ENCODE measurements at places on chromosomes 12 and 14.
A peak's percentile ranks its signal among the peaks of the same experiment; 100 is the strongest.

GRCh38 chr12:72214163-72214562 is 58.0 kb upstream of the TRHDE start:
- no peak for DNase-seq

DNA sequence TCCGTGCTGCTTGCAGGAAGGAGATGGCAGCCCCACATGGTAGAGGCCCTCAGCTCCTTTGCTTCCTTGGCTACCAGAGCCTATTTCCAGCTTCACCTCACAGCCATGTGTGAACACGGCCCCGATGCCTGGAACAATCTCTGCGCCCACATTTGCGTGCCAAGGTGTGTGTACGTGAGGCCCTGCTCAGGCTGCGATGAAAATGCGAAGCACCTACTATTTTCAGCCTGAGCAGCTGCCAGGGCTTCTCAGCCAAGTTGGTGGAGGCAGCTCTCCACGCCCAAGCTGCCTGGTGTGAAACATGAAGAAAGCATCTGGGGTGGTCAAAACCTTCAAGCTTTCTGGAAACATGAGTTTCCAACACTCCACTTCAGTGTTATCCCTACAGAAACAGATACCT is 177.8 kb upstream of the EGLN3 start:
- peak; percentile 57 for DNase-seq

- no peak for DNase-seq
Observed at GRCh38 chr14:100546051-100546443, 41.2 kb downstream of the BEGAIN start.

DNA sequence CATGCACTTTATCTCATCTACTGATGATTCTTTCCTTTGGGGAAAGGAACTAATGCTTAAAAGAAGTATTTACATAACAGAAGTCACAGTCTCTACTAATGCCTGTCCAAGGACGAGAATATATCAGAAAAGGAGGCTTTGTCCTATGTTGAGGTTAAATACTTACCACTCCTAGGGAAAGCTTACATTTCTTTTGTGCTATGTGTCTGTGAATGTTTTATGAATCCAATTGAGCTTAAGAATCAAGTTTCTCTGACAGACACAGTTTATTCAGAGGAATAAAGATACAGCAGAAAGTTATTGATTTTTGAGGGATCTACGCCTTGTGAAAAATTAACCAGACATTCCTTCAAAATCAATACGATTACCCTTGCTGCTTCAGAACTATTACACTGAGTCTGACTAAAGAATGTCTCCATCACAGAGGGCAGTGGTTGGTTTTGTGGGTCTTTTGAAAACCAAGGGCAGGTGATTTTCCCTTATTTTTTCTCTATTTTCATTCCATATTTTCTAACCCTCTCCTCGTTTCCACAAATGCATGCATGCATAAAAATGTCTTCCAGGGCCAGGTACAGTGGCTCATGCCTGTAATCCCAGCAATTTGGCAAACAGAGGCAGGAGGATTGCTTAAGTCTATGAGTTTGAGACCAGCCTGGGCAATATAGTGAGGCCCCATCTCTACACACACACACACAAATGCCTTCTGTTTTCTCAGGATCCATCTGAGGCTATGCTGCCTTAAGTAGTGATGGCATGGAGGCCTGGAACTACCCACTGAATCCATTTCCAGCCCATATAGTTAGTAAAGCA is 1095.1 kb downstream of the GALC start:
- no peak for DNase-seq

DNA sequence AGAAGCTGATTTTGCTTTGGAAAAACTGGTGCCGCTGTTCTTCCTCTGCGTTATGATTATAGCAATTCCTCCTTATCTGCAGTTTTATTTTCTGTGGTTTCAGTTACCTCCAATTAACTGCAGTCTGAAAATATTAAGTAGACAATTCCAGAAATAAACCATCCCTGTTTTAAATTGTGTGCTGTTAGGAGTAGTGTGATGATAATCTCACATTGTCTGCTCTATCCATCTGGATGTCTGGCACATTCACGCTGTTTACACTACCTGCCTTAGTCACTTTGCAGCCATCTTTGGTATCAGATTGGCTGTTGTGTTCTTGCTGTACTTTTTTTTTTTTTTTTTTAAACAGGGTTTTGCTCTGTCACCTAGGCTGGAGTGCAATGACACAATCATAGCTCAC is 141.0 kb downstream of the GRIP1 start:
- no peak for DNase-seq

DNA sequence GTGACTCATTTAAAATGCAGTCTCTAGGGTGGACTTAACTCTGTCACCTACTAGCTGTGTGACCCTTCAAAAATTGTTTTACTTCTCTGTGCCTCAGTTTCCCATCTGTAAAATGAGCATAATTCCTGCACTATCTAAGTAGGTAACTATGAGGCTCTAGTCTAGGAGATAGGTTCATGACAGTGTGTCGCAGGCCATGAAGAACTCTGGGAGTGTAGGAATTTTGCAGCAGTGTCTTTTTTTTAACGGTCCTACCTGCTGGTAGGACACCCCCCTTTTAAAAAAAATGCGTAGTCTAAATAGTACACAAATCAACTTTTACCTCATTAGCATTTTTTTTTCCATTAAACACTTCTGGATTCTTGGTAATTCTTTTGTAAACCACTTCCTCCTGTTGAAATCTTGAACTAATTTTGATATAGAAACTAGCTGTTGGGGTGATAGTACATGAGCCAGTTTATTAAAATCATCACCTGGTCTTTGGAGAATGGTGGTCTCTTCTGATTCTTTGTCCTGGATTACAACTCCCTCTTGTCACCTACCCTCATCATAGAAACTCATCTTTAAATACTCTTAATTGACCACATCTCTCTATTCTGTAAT is 86.0 kb upstream of the SLC38A2 start:
- no peak for DNase-seq

- no peak for DNase-seq
Observed at GRCh38 chr12:29282031-29282816, 98.7 kb downstream of the ERGIC2 start.

DNA sequence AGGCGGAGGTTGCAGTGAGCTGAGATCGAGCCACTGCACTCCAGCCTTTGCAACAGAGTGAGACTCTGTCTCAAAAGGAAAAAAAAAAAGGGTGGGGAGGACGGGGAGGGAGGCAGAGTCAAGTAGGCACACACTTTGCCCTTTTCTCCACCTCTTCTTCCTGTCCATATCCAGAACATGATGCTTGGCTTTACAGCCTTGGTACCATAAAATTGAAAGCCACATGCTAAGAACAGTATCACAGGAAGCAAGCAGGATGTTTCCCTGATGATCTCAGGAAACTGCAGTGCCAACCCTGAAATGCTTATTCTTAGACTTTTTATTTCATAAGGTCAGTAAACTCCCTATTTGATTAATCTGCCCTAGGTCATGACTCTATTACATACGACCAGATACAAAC is 32.5 kb upstream of the YAF2 start:
- no peak for DNase-seq

DNA sequence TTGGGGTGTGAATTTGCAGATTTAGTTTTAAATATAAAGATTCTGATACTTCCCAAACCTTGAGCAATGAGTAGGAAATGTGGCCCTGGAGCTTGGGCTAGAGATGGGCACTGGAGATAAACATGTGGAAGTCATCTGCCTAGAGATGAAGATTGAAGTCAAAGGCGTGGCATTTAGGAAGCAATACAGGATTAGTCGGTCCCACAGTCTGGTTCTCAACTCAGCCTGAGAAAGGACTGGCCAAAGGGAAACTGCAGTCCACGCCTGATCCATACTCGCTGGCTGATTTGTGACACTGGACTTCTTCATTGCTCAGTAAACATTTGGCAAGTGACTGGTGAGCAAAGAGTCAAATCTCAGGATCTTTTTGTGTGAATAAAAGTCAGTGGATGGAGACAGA is 268.2 kb upstream of the ATP2B1 start:
- no peak for DNase-seq

- no peak for DNase-seq
Observed at GRCh38 chr12:78179346-78179745, 348.7 kb downstream of the NAV3 start.

DNA sequence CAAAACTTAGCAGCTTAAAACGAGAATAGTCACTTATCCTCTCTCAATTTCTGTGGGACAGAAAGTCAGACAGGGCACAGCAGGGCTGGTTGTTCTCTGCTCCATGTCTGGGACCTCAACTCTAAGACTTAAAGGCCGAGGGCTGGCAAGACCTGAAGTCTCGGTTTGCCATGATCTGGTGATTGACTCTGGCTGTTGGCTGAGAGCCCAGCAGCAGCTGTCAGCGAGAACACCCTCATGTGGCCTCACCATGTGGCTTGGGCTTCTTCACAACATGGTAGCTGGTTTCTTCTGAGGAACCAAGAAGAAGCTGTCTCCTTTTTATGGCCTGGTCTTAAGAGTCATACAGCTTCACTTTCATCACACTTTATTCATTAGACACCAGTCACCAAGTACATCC is 1.7 kb upstream of the VASH1 start:
- no peak for DNase-seq

DNA sequence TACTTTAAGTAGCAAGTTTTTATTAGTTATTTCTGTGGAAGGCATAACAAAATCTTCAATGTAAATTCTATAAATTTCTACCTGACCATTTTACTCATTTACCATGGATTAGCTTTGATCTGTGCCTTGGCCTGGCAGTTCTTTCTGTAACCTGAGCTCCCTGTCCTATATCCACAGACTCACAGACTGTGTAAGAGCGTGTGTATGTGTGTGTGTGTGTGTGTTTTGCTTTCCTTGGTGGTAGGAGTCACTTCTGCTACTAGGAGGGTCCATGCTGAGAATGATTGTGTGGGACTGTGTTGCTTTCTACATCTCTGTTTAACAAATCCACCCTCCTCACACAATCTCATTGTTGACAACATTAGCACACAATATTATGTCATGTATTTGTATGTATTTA is 221.2 kb upstream of the PELI2 start:
- no peak for DNase-seq

GRCh38 chr14:72617391-72618031 is 276.4 kb downstream of the DPF3 start:
- no peak for DNase-seq

- DNase-seq, result no peak
Observed at GRCh38 chr12:114011711-114012110, 45.6 kb upstream of the RBM19 start.

DNA sequence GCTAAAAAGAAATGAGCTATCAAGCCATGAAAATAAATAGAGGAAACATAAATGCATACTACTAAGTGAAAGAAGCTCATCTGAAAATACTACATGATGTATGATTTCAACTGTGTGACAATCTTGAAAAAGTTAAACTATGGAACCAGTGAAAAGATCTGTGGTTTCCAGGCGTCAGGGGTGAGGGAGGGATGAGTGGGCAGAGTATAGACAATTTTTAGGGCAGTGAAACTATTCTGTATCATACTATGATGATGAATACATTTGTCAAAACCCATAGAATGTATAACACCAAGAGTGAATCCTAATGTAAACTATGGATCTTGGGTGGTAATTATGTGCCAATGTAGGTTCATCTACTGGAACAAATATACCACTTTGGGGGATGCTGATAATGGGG is 21.3 kb downstream of the SPX start:
- no peak for DNase-seq

DNA sequence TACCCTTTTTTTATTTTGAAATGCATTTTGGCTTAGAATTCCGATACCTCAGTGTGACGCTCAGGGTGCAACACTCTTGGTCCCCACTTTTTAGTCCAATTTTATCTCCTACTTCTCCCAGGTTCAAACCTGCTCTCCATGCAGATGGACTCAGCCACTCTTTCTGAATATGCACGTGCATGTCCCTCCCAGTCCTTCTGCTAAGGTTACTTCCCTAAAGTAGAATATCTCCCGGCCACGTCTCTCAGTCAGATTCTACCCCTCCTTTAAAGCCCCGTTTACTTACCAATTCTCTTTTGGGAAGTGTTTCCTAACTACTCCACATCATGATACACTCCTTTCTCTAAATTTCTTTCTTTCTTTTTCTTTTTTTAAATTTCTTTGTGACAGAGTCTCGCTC is 15.5 kb upstream of the PARP11 start:
- no peak for DNase-seq

DNA sequence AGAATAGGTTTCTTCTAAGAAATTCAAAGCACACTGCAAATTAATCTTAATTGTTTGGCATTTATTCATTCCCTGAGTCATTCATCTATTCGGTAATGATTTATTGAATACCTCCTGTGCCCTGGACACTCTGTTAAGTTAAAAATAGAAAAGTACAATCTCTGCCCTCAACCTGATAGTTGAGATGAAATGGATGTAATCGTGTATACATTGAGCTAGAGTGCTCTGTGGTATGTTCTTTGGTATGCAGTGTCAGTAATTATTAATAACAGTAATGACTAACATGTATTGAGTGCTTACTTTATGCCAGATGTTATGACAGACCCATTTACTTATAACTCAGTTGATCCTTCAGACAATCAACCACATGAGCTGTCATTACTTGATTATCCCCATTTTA is 47.6 kb downstream of the UTP20 start:
- DNase-seq, result no peak

GRCh38 chr14:106831322-106831720 is 1304.9 kb downstream of the TMEM121 start:
- DNase-seq, result peak; percentile 50

DNA sequence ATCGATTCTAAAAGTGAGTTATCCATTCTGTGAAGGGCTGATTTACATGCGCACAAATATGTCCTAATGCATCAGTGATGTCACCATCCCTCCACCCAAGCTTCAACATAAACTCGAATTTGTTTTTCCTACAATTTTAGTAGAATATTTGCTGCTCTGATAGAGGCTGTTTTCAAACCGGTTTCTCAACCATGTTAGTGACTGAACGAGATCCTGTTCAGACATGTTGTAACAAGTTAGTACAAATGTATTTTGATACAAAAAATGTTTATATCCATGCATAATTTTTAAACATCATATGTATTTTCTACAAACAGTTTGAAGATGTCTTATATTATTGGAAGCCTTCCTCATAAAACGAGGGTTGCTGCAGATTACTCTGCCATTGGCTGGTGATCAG is 12.7 kb upstream of the PRB2 start:
- DNase-seq, result no peak

DNA sequence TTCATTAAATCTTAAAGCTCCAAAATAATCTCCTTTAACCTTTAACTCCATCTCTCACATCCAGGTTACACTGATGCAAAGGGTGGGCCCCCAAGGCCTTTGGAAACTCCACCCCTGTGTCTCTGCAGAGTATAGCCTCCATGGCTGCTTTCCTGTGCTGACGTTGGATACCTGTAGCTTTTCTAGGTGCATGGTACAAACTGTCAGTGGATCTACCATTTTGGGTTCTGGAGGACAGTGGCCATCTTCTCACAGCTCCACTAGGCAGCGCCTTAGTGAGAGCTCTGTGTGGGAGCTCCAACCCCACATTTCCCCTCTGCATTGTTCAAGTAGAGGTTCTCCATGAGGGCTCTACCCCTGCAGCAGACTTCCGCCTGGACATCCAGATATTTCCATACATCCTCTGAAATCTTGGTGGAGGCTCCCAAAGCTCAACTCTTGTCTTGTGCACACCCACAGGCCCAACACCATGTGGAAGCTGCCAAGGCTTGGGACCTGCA is 162.2 kb downstream of the RASSF9 start:
- DNase-seq, result no peak

- DNase-seq, result no peak
Observed at GRCh38 chr12:93789767-93790166, 112.6 kb downstream of the CRADD start.
